ENCODE measurements at places on chromosomes 5 and 9.

GRCh38 chr9:111833941-111834340 is 39.2 kb upstream of the SHOC1 start:
- DNase-seq: no peak

DNA sequence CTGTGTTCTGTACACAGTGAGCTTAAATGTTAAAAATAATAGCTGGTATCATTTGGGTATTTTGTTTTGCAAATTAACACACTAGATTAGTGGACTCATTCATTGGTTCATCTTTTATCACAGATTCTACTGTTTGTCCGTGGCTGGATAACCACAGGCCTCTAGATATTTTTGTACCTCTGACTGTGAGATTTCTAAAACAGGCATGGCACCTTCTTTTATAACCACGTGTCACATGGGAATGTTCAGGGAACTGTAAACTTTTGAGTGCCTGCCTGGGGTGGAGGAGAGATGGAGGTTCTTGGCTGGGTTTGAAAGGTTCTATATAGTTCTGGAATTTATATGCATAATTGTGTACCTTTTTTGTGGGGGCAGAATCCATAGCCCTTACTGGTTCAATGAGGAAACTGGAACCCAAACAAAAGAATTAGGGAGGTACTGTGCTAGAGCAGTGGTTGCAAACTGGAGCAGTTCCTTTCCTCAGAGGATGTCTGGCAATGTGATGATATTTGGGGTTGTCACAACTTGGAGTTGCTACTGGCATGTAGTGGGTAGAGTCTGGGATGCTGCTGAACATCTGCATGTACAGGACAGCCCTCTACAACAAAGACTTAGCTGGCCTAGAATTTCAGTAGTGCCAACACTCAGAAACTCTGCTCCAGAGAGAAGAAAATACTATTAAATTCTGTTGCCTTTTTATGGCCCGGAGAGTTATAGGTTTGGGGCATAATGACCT is 16.9 kb downstream of the TLE4 start:
- DNase-seq: no peak

- no peak for DNase-seq
These were observed 516.8 kb downstream of the RASEF start for GRCh38 chr9:82546136-82546535.

DNA sequence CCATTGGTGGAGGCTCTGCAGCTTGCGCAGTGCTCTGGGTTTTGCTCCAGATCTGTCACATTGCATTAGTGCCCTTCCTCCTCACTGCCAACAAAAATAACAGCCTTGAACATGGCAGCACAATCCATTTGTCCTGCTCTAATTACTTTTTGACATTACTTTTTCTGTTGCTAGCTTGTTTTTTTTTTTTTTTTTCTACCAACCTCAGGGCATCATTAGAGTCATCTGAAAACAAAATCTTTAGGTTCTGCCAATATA is 117.5 kb upstream of the NR5A1 start:
- no peak for DNase-seq

- no peak for DNase-seq
These were observed 67.1 kb upstream of the GGTA1 start for GRCh38 chr9:121566481-121567465.

- no peak for DNase-seq
These were observed 141.0 kb upstream of the NUDT12 start for GRCh38 chr5:103703617-103704016.

- no peak for DNase-seq
These were observed 202.2 kb upstream of the VLDLR start for GRCh38 chr9:2419347-2419746.

DNA sequence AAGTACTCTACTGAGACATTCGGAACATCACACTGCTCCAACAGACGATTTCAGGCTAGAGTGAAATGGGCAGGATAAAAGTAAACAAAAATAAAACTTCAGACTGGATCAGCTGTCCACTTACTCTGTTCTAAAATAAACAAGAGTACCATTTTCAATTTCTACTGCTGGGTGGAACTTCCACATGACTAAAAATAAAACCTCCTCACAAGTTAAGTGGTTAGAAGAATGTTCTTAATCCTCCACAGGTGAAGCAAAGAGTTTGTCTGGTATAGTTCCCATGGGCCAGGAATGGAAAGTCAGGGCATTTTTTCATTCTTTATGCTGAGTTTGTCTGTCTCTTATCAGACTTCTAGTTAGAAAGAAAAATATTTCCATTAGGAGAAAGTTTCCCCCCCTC is 15.7 kb downstream of the NUDT12 start:
- DNase-seq: no peak

All from stimulated activated CD4-positive, alpha-beta T cell treated with anti-CD3 and anti-CD28 coated beads, TNF-alpha, amount 100 ng/mL, for 4 hours (primary cell).